Femur (tissue), 1 donor: ENCODE measurements at places on chromosomes 13 and 19.
A peak's percentile ranks its signal among the peaks of the same experiment; 100 is the strongest.

GRCh38 chr13:32384702-32385101, 43.2 kb downstream of the N4BP2L1 start:
- DNase-seq = no peak

GRCh38 chr19:55344444-55344843, 4.8 kb downstream of the KMT5C start:
- DNase-seq = peak; percentile 82

GRCh38 chr19:1395194-1396018, 5.9 kb downstream of the GAMT start:
- no peak for DNase-seq

DNA sequence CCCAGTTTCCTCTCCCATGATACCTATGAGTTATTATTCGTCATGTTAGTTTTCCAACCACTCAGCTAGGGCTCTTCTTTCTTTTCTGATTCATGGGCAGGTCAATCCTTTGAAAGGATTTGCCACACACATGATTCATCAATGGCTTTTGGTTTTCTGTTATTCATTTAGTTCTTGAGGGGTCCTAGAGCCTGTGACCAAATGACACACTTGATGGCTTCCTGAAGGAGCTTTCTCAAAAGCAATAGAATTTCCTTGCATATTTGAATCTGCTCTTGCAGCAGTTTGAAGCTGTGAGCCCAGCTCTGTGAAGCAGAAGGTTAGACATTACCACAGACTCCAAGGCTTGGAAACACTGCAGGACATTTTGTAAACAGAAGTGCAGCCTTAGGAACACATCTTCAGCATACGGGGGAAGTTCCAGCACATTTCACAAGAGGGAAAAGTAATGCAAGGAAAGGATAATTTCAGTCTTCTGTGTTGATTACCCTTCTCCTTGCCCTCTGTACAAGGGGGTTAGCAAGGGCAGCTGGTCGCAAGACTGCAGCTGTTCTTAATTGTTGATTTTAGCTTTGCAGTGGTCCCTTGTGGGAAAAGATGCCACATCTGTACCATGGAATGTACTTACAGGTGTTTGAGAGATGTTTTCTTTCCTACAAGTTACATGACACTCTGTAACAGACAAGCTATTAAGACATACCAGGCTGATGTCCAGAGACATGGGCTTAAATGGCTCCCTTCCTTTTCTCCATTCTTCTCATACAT, 338.6 kb downstream of the KCNRG start:
- no peak for DNase-seq

- DNase-seq = no peak
Observed at GRCh38 chr19:30629086-30629485, 256.9 kb downstream of the ZNF536 start.

DNA sequence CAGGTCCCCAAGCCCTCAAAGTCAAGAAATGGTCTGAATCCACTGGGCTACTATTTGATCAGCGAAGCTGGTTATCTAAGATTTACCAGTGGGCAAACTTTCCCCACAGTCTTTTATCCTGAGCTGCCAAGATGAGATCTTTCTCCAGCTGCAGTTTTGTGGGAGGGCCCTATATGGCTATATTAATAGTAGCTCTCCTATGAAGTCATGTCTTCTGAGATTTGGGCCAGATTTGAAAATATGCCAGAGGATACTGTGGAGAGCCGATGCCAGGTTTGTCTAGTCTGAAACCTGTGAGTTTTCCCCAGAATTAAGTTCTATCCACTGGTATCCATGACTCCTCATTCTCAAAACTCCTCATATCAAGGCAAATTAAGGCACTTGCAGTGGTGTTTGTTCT, 173.2 kb downstream of the FLT1 start:
- no peak for DNase-seq

DNA sequence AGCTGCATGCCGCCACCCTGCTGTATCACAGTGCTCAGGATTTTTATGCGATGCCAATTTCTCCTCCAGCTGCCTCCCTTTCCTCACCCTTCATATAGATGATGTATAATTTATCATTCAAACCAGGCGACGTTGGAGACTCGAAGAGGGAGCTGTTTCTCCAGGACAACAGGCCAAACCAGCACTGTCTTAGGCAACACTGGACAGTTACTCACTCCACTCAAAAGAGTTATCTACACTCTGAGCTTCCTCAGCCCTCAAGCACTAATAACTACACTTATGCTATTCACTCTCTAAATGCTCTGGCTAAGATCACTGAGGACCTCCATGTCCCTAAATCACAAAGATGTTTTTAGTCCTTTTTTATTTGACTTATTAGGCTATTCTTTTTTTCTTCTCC, 87.3 kb upstream of the RFC3 start:
- no peak for DNase-seq

- DNase-seq = no peak
Observed at GRCh38 chr13:51881296-51881695, 19.5 kb downstream of the CCDC70 start.

DNA sequence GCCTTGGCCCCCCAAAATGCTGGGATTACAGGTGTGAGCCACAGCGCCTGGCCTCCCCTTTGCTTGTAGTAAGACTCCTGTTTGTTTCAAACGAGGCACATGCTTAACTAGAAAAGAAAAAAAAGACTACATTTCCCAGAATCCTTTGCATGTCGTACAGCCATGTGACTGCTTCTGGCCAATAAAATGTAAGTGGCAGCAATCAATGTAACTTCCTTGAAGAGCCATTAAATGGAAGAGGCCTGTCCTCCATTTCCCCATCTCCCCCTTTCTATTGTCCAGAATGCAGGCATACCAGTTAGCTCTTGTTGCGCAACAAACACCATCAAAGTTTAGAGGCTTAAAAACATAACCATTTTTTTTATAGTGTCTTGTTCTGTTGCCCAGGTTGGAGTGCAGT, 10.4 kb upstream of the GPR32 start:
- no peak for DNase-seq

GRCh38 chr19:39915101-39915847, 19.2 kb downstream of the FCGBP start:
- no peak for DNase-seq

DNA sequence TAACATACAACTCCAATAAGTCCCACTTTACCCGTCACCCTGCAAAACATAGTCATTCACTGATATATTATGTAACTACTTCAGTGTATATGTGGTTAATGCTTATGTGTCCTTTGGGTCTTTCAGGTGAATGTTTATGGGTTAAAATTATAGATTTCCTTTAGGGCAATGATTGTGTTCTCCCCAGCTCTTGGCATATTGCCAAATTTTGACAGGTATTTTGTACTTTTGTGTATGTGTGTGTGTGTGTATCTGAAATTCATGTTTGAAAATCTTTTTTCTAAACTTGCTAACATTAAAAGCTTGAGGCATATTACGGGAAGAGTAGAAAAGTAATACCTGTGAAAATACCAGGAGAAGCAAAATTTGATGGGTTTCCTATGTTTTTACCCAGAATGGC, 8.2 kb downstream of the CDK8 start:
- no peak for DNase-seq

DNA sequence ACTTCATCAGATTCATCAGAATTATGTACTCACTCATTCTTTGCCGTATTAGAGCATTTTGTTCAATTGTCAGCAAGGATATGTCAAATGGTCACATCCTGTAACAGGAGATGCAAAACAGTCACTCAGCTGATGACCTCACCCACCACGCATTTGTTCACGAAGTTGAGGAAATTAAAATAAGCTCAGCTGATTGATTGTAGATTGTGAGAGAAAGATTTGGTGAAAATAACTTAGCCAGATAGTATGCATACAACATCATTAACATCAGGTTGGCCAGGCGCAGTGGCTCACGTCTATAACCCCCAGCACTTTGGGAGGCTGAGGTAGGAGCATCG, 22.6 kb upstream of the CDC16 start:
- DNase-seq = no peak

DNA sequence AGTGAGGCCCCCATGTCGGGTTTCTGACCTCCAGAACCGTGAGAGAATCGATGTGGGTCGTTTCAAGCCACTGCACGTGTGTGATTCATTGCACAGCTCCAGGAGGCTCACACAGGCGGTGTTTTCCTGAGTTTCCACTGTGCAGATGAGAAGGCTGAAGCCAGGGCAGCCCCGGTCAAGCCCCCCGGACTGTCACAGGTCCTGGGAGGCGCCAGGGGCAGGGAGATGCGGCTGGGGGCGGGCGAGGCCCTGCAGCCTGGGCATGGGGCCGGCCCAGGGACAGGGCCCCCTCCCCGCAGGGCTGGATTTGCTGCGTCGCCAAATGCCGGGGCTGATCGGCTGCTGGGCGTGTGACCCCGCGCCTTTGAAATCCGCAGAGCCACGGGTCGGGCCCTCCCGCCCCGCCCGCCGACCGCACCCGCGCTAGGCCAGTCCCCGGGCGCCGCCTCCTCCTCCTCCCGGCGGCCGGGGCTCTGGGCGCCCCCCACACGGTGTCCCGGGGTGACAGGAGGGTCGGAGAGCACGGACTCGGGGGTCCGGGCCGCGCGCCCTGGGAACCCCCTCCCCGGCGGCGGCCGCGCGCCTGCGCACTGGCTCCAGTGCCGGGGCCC, 9.9 kb upstream of the MKNK2 start:
- peak; percentile 87 for DNase-seq

- no peak for DNase-seq
Observed at GRCh38 chr13:76934671-76935070, 13.6 kb upstream of the ACOD1 start.

DNA sequence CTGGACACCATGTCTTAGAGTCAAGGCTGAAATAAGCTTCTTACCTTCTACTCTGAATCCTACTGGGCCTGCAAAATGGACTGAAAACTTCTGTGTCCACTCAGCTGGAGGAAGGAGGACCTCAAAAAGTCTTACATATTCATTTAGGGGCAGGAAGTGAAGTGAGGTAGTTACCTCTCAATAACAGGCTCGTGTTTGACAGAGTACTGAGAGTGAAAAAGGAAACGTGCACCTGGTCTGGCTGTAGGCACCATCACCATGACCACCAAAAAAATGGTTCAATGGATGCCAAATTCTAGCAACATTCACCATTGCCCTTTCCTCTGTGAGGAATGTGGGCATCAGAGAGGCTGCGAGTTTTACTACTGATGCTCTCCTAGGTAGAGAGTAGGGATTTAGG, 176.2 kb downstream of the RFC3 start:
- DNase-seq = no peak

DNA sequence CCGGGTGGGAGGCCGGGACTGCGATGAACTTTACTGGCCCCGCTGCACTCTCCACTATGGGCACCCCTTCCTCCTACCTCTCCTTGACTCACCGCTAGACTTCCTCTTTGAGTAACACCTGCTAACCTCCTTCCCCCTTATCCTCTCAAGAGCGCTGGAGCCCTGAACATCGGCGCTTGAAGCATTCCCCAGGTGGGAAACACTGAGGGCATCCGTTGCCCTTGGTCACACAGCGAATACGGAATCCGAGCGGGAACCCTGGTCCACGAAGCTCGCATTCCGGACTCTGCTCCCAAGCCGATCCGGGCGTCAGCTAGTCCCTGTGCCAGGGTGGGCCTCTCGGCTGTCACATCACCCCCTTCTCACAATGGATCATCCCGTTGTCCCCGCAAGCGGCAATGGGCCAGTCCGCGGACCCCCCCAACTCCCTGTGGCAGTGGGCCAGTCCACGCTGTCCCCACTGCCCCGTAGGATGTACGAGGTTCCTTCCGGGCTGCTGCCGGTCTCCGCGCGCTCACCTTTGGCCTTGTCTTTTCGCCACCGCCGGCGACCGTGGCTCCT, 4.2 kb downstream of the LIPE start:
- DNase-seq = peak; percentile 69

DNA sequence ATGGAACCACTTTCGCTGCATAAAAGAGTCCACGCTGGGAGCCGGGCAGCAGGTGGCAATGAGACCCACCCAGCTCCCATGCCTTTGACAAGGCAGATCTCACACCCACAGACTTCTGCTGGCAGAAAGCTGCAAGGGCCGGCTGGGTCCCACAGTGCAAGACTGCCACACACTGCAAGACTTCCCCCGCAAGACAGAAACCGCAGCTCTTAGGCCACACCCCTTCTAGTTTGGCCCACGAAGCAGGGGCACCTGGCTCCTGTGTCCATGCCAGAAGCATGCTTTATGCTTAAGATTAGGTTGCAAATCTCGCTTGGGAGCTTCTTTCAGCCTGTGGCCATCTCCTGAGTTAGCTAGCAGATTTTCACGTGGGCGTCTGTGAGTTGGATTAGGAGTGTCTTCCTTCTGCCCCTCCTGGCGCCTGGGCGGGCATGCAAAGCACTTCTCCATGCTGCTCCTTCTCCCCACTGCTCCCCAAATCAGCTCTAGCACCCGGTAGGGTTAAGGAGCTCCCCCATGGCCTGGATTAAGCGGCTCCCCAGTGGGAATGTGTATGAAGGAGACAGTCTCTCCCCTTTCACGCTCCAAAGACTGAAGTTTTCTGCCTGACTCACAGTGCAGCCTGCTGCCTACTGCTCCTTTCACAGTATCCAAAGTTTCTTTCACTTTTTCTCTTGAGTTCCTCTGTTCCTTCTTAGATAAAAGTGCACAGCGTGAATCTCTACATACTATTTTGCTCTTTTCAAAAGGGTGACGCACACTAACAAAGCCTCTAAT, 17.7 kb downstream of the GPC6 start:
- DNase-seq = peak; percentile 34
